CD8-positive, alpha-beta T cell (primary cell): ENCODE measurements at places on chromosomes 2 and 18.

- no peak for DNase-seq
Measured at GRCh38 chr2:171046048-171046560, 114.6 kb downstream of the TLK1 start.

- DNase-seq: no peak
Measured at GRCh38 chr2:207338220-207338607, 172.5 kb upstream of the KLF7 start.

DNA sequence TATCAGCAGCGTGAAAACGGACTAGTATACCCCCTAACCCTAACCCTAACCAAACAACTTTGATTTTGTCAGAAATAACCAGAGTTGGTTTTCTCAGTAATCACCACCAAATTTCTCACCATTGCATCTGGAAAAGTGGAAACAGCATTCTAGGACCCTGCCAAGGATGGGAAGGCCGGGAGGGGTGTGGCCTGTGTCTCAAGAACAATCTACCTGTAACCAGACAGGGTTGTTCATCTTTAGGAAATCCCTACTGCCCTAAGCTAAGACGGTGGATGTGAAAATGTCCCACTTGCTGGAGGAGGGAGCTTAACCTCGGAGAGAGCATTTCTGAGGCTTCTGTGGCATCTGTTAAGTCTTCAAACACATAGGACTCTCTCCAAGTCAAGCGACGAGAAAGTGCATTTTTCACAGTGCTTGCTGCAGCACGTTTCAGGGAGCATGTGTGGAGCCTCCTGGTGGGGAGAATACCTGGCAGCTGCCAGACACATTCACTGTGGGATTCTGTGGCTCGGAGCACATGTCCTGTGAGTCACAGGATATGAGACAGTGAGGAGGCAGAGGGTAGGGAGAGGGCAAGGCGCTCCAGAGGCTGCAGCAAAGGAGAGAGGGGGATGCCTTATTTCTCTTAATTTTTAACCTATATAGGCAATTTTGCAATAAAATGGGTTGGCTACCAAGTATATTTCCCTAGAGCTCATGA is 207.5 kb downstream of the SPP2 start:
- DNase-seq: no peak

DNA sequence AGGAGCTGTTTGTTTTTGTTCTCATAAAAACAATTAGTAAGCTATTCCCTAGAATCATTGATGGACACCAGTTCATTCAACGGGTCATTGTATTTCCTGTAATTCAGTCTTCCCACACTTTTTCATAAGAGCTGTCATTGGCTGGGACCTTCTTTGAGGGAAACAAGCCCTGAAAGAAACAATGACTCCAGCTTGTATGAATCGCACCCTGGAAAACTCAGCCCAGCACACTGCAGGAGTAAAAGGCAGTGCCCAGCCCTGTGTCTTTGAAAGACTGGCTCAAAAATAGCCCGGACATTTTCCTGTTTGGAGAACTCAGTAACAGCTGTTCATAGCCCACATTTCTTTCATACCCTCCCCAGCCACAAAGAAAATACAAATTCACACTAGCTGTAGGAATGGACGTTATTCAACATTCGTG is 81.5 kb downstream of the NCKAP5 start:
- DNase-seq: no peak

DNA sequence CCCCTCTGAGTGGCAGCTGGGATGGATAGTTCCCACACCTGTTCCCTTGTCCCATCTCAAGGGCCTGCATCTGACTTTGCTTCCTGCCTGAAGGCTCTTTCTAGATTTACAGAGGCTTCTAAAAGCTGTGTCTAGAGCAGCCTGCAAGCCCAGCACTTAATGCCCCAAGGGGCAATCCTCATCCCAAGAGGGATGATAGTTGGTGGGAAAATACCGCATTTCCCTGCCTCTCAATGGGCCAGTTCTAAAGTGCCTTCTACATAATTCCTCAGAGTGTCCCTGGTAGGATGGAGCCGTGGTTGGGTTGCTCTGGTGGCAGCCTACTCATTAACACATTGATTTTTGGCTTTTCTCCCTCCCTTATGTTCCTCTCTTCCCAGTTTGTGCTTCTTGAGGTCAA is 29.5 kb downstream of the LAMA3 start:
- no peak for DNase-seq

DNA sequence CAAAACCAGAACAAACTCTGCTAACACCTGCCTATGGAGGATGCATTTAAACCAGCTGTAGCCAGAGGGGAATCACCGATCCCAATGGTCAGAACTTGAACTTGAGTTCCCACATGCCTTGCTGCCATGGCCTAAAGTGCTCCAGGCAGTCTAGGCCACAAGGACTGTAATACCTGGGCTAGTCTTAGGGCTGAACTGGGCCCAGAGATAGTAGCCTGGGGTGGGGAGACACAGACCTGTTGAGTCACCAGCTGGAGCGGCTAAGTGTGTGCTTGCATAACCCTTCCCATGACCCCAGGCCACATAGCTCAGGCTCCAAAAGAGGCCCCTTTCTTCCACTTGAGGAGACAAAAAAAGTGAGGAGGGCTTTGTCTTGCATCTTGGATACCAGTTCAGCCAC is 515.0 kb upstream of the DDX18 start:
- no peak for DNase-seq

DNA sequence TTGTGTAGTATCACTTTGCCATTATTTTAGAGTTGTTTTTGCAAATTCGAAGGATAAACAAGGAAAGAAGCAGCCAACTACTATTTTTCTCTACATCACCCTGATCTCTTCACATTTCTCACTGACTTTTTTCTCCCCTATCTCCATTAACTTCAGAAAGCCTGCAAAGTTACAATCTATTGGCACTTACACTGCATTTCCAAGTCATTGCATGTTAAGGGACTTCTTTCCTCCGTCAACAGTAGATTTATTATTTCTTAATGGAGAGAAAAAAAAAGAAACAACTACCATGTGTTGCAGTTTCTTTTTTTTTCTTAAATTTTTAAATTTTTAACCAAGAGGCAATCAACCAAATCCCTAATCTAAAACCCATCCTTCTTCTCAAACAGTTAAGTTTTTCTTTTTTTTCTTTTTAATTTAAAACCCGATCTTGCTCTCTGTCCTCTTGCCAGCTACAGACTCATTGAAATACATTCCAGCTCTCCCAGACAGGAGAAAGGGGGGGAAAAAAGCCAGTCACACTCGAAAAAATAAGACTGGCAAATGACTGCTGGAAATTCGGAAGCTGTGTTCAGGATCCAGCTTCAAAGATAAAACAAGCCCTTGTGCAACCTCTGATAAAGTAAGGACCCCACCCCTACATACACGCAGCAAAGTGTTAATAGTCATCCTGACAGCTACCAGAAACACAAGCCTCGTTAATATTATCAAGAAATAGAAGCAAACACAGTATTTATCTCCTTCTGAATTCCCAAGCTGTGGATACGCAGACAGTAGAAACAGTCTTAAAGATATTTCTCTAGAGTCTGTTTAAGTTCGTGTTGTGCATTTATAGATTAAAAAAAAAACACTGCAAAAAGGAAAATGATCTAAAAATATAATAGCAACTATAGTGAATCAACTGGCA is 1.3 kb downstream of the LRRTM4 start:
- DNase-seq: no peak

DNA sequence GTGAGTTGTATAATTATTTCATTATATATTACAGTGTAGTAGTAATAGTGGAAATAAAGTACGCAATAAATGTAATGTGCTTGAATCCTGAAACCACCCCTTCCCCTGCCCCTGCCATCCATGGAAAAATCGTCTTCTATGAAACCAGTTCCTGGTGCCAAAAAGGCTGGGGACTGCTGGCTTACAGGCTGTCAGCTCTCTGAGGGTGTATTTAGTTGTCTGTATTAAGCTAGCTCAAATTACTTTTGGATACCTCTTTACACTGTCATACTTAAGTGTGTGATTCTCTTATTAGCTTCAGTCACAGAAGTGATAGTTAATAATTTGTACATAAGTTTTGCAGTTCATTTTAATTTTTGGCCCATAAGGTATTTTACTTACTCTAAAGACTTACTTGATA is 29.6 kb downstream of the LCLAT1 start:
- DNase-seq: no peak

DNA sequence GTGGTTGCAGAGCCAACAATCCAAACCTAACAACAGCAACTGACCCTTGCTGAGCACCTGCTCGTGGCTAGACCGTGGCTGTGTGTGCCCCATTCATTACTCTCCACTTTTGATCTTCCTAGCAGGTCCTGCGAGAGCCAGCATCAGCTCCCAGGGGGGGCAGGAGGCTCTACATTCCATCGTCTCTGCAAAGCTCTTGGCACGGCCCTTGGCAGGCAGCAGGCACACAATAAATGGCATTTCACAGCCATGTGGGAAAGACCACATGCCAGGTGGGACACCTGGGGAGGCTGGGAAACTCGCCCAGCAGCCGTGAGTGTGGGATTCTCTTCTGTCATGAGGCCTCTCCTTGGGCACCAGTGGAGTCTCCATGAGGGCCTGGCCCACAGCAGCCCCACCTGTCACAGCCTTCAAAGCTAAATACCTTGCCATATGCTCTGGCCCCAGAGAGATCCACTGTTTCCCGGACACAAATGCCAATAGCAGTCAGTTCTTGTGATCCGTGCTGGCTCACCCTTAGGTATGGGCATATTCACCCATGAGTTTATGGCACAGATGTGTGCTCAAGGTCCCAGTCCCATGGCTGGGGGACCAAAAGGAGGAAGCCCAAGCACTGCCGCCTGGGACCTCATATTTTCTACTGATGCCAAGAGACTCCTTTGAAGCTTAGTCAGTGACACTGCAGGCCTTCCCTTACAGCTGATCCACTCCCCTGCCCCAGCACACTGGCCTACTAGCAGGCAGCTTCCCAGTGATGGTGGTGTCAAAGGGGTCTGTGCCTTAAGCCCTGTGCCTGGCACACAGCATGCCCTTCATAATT is 6.8 kb upstream of the TEX51 start:
- DNase-seq: no peak

- DNase-seq: no peak
Measured at GRCh38 chr2:173941567-173941966, 23.6 kb downstream of the SP3 start.

DNA sequence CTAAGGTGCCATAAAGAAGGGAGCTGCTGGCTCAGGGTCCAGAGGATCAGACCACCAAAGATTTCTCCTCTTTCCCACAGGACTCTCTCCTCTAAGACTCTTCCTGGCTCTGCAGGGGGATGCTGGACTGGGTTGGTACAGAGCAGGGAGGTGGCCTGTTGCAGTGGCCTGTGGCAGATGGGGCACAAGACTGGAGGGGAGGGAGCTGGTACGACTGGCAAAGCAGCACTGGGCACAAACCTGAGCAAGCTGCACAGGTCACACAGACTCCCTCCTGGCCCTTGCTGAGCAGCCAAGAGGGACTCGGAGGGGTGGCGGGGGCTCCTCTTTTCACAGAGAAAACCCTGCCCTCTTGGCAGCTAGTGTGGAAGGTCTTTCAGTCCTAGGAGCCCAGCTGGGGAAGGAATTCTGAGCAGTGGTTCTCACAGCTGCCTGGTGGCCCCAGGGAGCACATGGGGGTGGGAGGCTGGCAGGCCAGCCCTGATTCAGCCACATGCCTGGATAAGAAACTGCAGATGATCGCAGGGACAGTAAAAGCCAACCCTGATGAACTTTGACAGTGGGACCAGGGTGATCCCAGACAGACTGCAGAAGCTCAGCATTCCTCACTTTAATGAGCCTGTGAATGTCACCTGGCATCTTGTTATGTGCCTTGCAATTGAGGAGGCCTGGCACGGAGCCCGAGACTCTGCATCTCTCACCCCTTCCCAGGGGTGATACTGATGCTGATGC is 32.5 kb upstream of the ACAA2 start:
- DNase-seq: no peak

GRCh38 chr2:212360068-212360460 is 178.5 kb downstream of the ERBB4 start:
- DNase-seq: no peak

GRCh38 chr2:75705921-75706320 is 4.8 kb downstream of the GCFC2 start:
- no peak for DNase-seq

DNA sequence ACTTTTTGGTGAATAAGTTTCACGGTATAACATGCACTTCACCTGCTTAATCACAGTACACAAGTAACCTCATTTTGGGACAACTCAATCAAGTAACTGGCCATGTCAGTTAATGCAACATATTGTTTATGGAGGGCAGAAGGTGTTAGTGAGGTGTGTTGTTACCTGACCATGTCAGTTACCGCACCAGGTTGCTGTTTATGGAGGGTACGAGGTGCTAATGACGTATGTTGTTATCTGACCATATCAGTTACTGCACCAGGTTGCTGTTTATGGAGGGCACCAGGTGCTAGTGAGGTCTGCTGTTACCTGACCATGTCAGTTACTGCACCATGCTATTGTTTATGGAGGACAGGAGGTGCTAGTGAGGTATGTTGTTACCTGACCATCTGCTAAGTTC is 135.1 kb upstream of the TPO start:
- no peak for DNase-seq

GRCh38 chr2:120485096-120485495 is 139.2 kb downstream of the INHBB start:
- DNase-seq: no peak

GRCh38 chr18:31774962-31775361 is 14.3 kb upstream of the SLC25A52 start:
- DNase-seq: no peak

DNA sequence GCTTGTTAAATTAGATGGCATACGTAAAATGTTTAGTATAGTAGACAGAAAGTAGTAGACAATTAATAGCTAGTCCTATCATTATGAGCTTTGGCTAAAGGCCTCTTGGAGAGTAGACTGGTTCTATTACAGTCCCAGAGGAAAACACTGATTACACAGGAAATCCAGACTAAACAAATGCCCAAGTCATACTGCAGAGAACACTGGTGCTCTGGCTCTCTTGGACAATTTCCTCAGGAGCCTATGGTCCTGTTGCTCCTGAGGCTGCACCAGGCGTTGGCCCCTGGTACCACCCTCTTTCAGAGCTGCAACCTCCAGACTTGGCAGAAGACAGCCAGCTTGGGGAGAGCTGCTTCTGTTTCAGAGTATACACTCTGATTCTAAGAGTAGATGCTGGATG is 41.8 kb downstream of the STAT1 start:
- no peak for DNase-seq

- DNase-seq: no peak
Measured at GRCh38 chr2:222298311-222299150, at the start of gene PAX3. Gene PAX3 (minus strand): TSS chr2:222298998. CDS start chr2:222298615, 383 bp downstream.

- DNase-seq: peak; percentile 18
Measured at GRCh38 chr2:86068136-86068588, 37.5 kb downstream of the POLR1A start.

- no peak for DNase-seq
Measured at GRCh38 chr2:79513711-79514110, 860 bp downstream of the CTNNA2 start.

- no peak for DNase-seq
Measured at GRCh38 chr2:45904267-45904945, 252.9 kb downstream of the PRKCE start.

- DNase-seq: no peak
Measured at GRCh38 chr2:197207598-197207997, 103.0 kb downstream of the ANKRD44 start.

- DNase-seq: no peak
Measured at GRCh38 chr18:25140124-25140961, 211.6 kb downstream of the ZNF521 start.
